Panc1 (cell line): ENCODE measurements at places on chromosomes 7 and 10. TPM values are rescaled to one million over a fixed set of nuclear protein-coding genes. Genes with fewer than 3 reads are reported as not detected.
A peak's percentile ranks its signal among the peaks of the same experiment; 100 is the strongest.

The RNF133 gene
- not detected for total RNA-seq

The EBF3 gene
- total RNA-seq, result 0.64 TPM

GRCh38 chr10:50293513-50294313, 42.4 kb upstream of the ASAH2 start:
- DNase-seq, result no peak

- DNase-seq, result no peak
These were observed 34.9 kb downstream of the R3HCC1L start for GRCh38 chr10:98169379-98169778.

DNA sequence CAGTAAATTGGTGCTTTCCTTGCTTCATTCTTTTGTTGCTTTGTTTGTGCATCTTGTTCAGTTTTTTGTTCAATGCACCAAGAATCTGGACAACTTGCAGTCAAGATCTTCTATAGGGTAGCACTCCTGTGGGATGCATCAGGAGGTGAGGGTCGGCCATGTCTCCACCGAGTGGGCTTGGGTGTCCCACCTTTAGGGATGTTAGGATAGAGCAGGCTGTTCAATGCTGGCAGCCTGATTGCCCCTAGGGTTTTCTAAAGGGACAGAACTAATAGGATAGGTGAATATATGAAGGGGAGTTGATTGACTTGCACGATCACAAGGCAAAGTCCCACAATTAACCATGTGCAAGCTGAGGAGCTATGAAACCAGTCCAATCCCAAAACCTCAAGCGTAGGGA, 109.9 kb downstream of the GLRX3 start:
- DNase-seq, result no peak

DNA sequence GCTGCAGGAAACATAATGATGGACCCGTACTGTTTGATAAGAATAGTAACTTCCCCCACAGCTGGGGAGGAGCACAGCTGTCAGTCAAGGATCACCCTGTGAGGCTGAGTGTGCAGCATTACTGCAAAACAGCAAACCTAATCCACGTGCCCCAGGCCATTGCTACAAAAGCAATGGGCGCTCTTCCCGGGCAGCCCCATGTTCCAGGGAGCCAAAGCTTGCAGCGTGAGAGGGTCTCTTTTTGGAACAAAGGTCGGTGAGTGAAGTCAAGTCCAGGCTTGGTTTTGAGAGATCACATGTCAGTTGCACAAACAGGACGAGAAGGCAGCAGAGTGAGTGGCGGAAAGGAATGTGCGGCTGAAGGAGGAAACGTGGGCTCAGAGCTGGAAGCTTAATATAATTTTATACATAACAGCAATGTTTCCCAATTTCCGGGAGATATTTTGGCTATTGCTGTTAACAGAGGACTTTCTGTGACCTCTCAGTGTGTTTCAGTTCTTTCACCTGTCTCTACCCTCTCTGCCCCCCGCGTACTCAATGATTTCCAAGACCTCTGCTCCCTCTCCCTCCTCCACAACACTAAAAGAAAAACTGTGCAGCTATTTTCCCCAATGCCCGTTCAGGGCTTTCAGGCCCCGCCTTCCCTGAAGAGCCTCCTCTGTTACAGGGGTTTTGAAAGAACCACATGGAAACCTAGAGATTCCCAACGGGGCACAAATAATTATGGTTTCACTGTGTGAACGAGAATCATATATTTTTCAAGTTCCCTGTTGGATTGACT, 128.9 kb downstream of the MTPAP start:
- no peak for DNase-seq

DNA sequence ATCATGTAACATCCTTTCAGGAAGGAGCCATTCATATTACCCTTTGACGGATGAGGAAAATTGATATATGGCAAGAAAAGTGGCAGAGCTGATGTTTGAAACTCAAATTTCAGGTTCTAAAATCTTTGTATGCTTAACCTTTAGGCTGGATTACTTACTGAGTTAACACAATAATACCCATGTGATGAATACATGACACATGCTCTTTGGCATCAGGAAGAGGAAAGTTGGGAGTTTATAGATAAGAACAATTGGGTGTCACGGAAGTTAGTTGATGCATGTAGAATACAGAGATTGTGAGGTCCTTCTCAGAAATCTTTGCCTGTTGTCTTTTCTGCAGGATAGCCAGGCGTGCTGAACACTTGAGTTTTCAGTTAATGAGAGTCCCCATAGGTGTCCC, 572.1 kb upstream of the POM121L12 start:
- no peak for DNase-seq

GRCh38 chr7:84524714-84525694, 330.4 kb upstream of the SEMA3A start:
- DNase-seq, result no peak

DNA sequence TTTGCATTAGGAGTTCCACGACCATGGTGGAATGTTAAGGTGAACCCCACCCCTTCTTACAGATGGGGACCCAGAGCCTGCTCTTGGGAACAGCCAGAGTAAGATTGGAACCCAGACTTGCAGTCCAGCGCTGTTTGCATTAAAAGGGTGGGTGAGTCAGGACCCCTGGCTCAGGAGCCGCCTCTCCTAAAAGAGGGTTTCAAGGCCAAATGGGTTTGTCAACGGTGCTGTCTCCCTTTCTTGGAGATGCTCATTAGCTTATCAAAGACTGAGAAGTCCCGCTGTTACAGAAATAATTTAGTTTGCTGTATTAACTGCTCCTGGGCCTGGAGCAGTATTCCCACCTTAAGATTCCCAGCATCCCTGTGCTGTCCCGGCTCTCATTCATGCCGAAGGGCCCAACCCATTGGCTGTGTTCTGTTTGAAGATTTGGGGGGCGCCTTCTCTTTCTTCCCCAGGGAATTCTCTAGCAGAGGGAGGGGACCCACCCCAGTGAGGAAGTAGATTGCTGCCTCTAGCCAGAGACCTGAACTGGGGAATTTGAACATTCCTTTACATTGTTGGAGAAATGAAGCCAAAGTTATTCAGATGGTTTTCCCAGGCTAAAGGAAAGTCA, 1.8 kb downstream of the MARVELD1 start:
- no peak for DNase-seq

GRCh38 chr7:26657206-26657641, 207.2 kb downstream of the SKAP2 start:
- no peak for DNase-seq

- DNase-seq, result peak; percentile 57
These were observed 1.2 kb downstream of the HNRNPF start for GRCh38 chr10:43407576-43408330.

GRCh38 chr7:50953303-50953702, 170.6 kb upstream of the GRB10 start:
- no peak for DNase-seq

DNA sequence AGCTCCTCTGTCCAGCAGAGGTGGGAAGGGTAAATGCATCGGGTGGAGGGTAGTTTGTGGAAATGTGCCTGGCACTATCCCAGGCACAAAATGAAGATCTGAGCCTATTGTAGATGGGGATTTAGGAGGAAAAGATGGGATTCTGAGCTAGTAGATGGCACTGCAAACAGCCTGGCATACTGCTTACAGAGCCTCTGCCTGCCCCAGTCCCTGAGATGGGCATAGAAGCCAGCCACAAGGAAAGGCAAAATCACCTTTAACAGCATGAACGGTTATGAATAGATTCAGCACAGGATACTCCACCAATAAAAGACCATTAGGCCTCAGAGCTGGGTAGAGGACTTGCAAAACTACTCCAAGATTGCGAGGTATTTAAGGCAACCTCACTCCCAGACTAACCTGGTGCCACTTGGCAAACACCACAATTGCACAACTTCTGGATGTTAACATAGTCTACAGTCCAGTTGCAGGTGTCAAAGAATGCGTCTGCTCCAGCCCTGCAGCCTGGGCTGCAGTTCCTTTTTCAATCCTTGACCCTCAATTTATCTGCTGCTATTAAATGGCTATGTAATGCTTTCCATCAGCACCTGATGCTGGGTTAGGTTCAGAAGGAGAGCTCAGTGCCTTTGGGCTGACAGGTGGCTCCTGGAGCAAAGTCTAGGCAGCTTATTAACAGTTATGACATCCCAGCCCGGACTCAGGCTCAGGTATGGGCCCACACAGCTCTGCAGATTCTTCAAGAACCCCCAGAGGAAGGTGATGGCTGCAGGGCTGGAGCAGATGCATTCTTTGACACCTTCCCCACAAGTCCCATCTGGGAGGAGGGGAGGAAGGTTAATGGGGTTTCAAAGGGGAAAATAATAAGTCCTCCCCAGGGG, 34.0 kb downstream of the CDHR3 start:
- no peak for DNase-seq

GRCh38 chr10:89062861-89063260, 72.3 kb downstream of the FAS start:
- no peak for DNase-seq
